Astrocyte (in vitro differentiated cells and primary cell): ENCODE measurements at places on chromosomes 3 and 15. TPM values are rescaled to one million over a fixed set of nuclear protein-coding genes. Genes with fewer than 3 reads are reported as not detected.
A peak's percentile ranks its signal among the peaks of the same experiment; 100 is the strongest.

SIDT1 gene
- total RNA-seq = not detected in 2 replicates

- no peaks in the 10 kb centered on the region for H3K27me3 ChIP-seq
- no peak overlapping the region for H3K27ac ChIP-seq
- no peak overlapping the region for H3K4me3 ChIP-seq
- DNase-seq = no peak
- H3K36me3 ChIP-seq = peaks cover 55% of the 10 kb centered on the region
Measured at GRCh38 chr15:98946301-98947255, 61.0 kb downstream of the PGPEP1L start.

GRCh38 chr3:135964160-135964955 lies 1.2 kb upstream of the PPP2R3A start:
- no peak overlapping the region for H3K27ac ChIP-seq
- H3K4me1 ChIP-seq = peaks cover 22% of the 10 kb centered on the region
- no peak for DNase-seq
- no peaks in the 10 kb centered on the region for H3K36me3 ChIP-seq

GRCh38 chr3:107588217-107588616 lies 65.5 kb downstream of the BBX start:
- H3K36me3 ChIP-seq = no peaks in the 10 kb centered on the region

DNA sequence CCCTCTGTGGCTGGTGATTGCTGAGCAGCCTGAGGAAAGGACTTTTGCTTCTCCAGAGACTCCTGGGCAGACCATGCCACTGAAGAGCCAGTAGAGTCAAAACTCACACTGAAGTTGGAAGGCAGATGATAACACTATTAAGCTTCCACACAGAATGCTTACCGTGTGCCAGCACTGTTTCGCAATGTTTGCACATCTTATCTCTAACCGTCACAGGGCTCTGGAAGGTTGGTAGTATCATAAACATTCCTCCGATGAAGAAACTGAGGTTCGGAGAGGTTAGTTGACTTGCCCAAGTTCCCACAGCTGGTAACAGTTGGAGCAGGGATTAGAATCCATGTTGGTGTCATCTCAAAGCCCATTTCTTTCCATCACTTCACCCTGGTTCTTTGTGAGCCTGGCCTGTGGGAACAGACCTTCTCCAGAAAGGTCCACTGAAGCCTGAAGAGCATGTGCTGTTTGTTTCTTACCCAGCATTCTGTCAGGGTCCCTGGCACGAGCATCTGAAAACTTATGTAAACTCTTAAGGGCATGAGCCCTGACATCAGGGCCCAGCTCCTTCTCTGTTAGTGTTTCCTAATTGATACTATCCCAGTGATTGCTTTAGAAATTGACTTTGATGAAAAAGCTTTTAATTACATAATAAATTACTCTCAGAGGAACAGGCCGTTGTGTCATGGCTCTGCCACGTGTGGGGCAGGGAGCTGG lies 77.0 kb upstream of the PRR23C start:
- H3K4me3 ChIP-seq = no peak overlapping the region
- peak; percentile 22 for DNase-seq
- H3K36me3 ChIP-seq = no peaks in the 10 kb centered on the region
- H3K4me1 ChIP-seq = peaks cover 16% of the 10 kb centered on the region
- no peak overlapping the region for H3K27ac ChIP-seq

DNA sequence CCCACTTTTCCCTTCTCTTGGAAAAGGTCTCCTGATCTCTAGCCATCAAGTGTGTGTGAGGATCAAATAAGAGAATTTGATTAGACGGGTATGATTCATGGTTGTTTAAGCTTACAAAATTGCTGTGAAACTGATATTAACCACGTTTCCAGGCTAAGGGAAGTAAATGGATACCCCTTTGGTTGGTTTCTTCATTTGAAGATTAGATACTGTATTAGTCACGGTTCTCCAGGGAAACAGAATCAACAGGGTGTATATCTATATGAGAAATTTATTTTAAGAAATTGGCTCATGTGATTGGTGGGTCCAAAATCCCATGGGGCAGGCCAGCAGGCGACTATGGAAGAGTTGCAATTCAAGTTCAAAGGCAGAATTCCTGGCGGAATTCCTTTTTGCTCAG lies 112.7 kb upstream of the SELENOK start:
- no peaks in the 10 kb centered on the region for H3K27me3 ChIP-seq
- no peak overlapping the region for H3K27ac ChIP-seq
- no peak for DNase-seq
- no peaks in the 10 kb centered on the region for H3K36me3 ChIP-seq
- no peaks in the 10 kb centered on the region for H3K4me1 ChIP-seq

DNA sequence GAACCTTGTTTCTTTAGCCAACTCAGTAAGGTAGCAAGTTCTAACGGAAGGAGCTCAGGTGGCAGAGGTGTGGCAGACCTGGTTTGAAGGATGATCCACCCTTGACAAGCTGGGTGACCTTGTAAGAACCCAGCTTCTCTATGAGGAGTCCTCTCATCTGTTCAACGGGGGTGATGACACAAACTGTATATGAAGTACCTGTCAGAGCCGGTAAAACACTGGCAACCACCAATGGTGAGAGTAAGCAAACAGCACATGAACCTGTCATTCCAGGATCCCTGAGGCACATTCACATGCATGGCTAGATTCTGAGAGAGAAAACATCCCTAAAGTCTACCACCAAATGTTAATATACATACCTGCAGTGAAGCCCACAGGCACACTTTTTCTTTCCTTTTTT lies 2.4 kb downstream of the SCAP start:
- H3K36me3 ChIP-seq = no peaks in the 10 kb centered on the region
- no peaks in the 10 kb centered on the region for H3K27me3 ChIP-seq
- no peak overlapping the region for H3K27ac ChIP-seq
- no peak overlapping the region for H3K4me3 ChIP-seq
- H3K4me1 ChIP-seq = no peaks in the 10 kb centered on the region

DNA sequence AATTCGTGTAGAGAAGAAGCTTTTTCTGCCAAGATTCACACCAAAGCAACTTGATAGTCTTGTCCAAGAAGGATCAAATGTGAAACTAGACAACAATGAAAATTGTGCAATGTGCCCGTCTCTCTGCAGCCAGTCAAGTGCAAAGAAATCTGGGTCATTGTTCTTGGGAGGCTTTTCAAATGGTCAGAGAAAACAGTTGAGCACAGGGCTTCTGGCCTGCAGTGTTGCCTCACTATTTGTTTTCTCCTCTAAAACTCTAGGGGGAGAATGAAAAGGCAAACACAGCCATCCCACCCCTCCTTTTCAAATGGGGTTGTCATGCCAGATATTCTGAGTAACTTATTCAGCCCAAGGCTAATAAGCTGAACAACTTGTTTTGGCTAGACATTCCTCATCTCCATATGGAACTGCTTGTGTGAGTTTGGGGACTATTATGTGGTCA lies 417.6 kb upstream of the CDIN1 start:
- no peak for DNase-seq
- H3K4me3 ChIP-seq = no peak overlapping the region
- no peaks in the 10 kb centered on the region for H3K36me3 ChIP-seq
- no peaks in the 10 kb centered on the region for H3K27me3 ChIP-seq

GRCh38 chr15:45664451-45664850 lies 29.6 kb downstream of the SQOR start:
- H3K27me3 ChIP-seq = no peaks in the 10 kb centered on the region
- H3K27ac ChIP-seq = no peak overlapping the region
- no peak overlapping the region for H3K4me3 ChIP-seq
- peak; percentile 42 for DNase-seq

RBMS3 gene
- 32.3 and 33.0 TPM in 2 replicates for total RNA-seq

GRCh38 chr3:26668171-26668570 lies 45.6 kb downstream of the LRRC3B start:
- H3K4me1 ChIP-seq = no peaks in the 10 kb centered on the region
- H3K27me3 ChIP-seq = no peaks in the 10 kb centered on the region
- H3K36me3 ChIP-seq = no peaks in the 10 kb centered on the region
- no peak for DNase-seq
- H3K27ac ChIP-seq = no peak overlapping the region

MYLK gene
- 50.5 and 53.6 TPM in 2 replicates for total RNA-seq

DNA sequence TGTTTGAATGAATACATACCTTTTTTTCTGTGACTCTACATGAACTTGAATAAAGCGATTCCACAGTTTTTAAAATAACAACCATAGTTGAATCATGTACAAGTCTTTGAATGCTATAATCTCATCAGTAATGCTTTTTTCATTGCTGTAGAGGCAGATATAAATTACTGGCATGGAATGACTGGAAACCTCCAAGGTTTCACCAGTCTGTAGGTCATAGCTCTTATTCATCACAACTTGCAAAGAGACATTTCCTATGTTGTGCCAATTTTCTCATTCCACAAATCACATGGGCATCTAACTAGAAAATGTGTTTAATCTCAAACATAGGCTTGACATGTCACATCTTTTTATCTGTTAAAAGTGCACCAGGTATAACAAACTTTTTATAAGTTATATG lies 407.1 kb upstream of the KCNMB2 start:
- H3K4me3 ChIP-seq = no peak overlapping the region
- H3K4me1 ChIP-seq = no peaks in the 10 kb centered on the region
- H3K27ac ChIP-seq = no peak overlapping the region
- H3K36me3 ChIP-seq = no peaks in the 10 kb centered on the region
- peak; percentile 59 for DNase-seq

PYGO1 gene
- 4.6 and 5.5 TPM in 2 replicates for total RNA-seq

CLEC3B gene
- 0.32 TPM in 1 of 2 replicates, not detected in the other for total RNA-seq

GOLGA8J gene
- total RNA-seq = 0.67 TPM in 1 of 2 replicates, not detected in the other

GRCh38 chr15:72614810-72615532 lies 39.5 kb upstream of the GOLGA6B start:
- H3K27me3 ChIP-seq = no peaks in the 10 kb centered on the region
- DNase-seq = no peak
- no peak overlapping the region for H3K4me3 ChIP-seq
- no peak overlapping the region for H3K27ac ChIP-seq
- H3K4me1 ChIP-seq = no peaks in the 10 kb centered on the region
- no peaks in the 10 kb centered on the region for H3K36me3 ChIP-seq

DNA sequence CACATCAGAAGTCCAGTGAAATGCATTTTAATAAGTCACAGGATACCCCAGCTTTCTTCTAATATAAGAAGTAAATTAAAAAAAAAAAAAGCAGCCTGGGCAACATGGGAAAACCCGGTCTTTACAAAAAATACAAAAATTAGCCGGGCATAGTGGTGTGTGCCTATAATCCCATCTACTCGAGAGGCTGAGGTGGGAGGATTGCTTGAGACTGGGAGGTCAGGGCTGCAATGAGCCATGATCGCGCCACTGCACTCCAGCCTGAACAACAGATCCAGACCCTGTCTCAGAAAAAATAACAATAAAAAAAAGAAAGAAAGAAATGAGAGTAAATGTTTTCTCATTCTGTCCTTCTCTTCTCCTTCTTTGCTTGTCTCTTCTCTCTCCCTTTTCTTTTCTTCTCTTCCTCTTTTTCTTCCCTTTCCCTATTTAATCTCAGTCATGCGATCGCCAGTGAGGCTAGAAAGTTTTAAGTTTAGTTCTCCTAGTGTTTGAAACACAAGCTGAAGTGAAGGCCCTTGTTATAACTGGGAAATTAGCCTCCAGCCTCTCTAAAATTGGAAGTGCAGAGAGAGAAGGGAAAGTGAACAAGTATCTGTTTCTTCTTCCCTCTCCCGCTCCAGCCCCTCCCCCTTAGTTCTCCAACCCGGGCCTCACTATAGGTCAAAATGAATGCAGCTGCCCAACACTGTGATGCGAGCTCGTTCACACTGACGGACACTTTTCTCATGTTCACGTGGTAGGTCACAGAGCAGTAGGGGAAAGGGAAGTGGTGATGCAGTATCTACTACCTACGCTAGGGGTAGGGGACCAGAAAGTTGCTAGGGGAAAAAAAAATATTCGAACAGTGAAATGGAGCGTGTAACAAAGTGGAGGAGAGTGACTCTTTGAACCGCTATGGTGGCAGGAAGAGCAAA lies 23.5 kb upstream of the TSC22D2 start:
- DNase-seq = no peak
- no peaks in the 10 kb centered on the region for H3K36me3 ChIP-seq
- H3K27ac ChIP-seq = no peak overlapping the region
- H3K27me3 ChIP-seq = no peaks in the 10 kb centered on the region

CEMIP gene
- total RNA-seq = 3.6 and 5.5 TPM in 2 replicates

TRIM42 gene
- not detected in 2 replicates for total RNA-seq

DNA sequence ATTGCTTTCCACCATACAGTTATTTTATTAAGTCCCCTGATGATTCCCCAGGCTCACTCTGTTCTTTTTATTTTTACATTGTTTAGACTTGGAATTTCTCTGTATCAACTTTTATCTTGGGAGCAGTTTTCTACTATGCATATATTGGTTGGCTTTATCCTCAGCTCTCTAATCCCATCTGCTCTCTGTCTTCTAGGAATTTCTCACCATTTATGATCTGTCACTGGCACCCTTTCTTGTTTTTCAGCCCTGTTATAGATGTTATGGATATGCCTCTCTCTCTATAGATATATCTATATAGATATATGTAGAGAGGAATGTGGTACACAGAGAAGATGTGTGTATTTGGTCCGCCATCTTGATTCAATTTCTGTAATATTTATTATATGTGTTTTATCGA lies 90.5 kb downstream of the SH3GL3 start:
- no peaks in the 10 kb centered on the region for H3K36me3 ChIP-seq
- DNase-seq = no peak
- H3K4me1 ChIP-seq = no peaks in the 10 kb centered on the region
- no peaks in the 10 kb centered on the region for H3K27me3 ChIP-seq
- H3K4me3 ChIP-seq = no peak overlapping the region
- H3K27ac ChIP-seq = no peak overlapping the region

DNA sequence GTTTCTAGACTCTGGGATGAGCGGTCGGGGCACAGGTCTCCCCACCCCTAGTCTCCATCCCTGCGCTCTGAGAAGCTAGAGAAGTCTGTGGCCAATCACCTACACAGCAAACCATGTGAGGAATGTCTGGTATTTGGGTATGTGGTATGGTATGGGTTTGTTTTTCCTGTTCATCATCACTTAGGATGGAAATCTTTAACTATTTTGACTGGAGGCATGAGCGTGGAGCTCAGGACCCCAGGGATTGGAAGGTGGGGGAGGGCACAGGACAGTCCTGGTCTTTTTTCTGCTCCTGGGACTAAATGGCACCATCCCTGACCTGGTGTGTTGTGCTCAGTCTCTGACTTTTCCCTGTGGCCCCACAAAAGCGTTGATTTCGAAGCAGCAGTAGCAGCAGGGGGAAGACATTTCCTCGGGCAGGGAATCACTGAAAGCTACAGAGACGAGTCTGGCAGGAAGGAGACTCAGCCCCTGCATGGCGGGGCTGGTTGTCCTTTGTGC lies 191.7 kb upstream of the TPM1 start:
- H3K27me3 ChIP-seq = no peaks in the 10 kb centered on the region
- H3K4me3 ChIP-seq = no peak overlapping the region
- peak; percentile 95 for DNase-seq

PCLAF gene
- 1.8 and 2.5 TPM in 2 replicates for total RNA-seq

GRCh38 chr15:75810874-75811498 lies 32.3 kb upstream of the UBE2Q2 start:
- H3K27ac ChIP-seq = no peak overlapping the region
- H3K27me3 ChIP-seq = peaks cover 6% of the 10 kb centered on the region
- no peaks in the 10 kb centered on the region for H3K36me3 ChIP-seq
- DNase-seq = no peak
- no peaks in the 10 kb centered on the region for H3K4me1 ChIP-seq
